Cardiac fibroblast (primary cell): ENCODE measurements at places on chromosomes 2 and 18.

GRCh38 chr18:39529358-39529757, 1963.8 kb upstream of the CELF4 start:
- no peak for DNase-seq

GRCh38 chr2:220068846-220069245, 441.4 kb downstream of the SLC4A3 start:
- no peak for DNase-seq

GRCh38 chr2:100813527-100813926, 6.4 kb upstream of the NPAS2 start:
- peak; percentile 89 for DNase-seq

DNA sequence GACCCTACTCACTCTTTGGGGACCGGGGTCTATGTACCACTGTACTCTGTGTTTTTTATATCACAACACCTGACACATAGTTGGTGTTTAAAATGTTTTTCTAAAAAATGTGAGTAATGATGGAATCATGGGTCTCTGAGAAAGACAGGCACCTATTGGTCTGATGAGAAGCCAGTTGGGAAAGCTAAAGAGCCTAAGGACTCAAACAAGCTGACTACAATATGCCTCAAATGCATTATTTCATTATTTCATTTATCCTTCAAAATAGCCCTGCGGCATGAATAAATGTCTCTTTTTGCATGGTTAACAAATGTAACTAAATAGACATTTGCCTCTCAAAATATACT, 102.9 kb upstream of the SCN1A start:
- no peak for DNase-seq

DNA sequence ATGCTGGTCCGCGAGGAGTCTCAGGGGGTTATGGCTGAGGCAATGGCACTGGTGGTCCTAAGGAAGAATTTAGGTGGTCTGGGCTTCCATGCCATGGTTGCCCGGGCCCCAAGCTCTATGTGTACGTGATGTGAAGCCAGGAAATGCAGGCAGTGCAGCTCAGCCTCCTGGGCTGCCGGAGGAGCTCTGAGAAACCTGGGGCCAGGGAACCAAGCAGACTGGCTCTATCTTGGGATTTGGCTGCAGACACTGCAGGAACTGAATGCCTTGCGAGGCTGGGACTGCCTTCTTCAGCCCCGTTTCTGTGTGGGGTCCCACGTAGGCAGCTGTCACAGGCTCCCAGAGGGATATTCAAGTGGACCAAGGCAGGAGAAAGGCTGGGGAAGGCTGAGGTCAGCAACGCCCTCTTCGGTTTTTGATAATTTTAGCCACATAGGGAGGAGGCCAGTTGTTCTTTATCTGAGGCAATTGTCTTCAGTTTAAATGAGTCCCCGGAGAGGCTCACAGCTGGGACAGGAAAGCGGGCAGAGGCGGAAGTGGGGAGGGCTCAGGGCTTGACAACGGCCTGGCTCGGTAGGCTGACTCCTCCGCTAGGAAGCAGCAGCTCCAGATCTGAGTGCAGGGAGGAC, 77.7 kb downstream of the RHOB start:
- peak; percentile 56 for DNase-seq

DNA sequence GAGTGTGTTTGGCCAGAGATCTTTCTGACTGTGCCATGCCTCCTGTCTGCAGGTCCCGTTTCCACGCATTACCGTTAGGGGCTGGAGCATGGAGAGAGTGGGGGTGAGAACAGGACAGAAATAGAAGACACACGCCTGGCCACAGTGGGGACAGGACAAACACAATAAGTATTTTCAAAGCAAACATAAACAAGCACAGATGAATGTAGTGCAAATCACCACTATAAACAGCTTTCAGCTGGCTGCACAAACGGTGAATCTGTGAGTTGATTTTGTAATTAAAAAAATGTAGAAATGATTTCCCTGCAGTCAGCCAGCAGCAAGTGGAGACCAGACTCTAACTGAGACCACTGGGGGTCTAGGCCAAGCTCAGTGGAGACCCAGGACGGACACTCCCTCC, 6.8 kb downstream of the KCNK3 start:
- no peak for DNase-seq

GRCh38 chr2:69081001-69081580, 68.1 kb downstream of the ANTXR1 start:
- DNase-seq: no peak

GRCh38 chr2:165007161-165007744, 51.9 kb upstream of the SLC38A11 start:
- peak; percentile 12 for DNase-seq

GRCh38 chr18:22109535-22109934, 59.9 kb upstream of the GATA6 start:
- DNase-seq: no peak

- DNase-seq: no peak
Observed at GRCh38 chr2:151758744-151759143, 24.5 kb upstream of the NEB start.

DNA sequence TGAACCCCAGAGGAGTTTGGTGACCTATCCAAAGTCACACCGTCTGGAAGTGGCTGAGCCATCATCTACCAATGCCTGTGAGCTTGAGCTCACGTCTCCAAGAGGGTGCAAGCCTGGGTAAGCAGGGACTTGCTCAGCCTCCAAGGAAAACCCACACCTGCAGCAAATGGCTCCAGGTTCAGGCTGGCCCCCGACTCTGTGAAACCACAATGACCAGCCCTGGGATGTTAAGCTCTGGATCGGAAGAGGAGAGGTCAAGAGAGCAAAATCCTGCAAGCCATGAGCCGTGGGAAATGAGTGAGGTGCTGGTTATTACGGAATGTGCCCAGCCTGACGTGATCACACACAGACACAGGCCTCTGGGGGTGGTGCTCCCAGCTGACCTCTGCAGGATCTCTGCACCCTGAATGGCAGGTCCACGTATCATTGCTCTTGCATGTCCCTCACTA, 94.1 kb upstream of the OTOS start:
- DNase-seq: no peak

GRCh38 chr2:68387408-68388350, 22.6 kb downstream of the PLEK start:
- DNase-seq: no peak

- peak; percentile 83 for DNase-seq
Observed at GRCh38 chr2:191038241-191038725, 24.3 kb upstream of the STAT1 start.

DNA sequence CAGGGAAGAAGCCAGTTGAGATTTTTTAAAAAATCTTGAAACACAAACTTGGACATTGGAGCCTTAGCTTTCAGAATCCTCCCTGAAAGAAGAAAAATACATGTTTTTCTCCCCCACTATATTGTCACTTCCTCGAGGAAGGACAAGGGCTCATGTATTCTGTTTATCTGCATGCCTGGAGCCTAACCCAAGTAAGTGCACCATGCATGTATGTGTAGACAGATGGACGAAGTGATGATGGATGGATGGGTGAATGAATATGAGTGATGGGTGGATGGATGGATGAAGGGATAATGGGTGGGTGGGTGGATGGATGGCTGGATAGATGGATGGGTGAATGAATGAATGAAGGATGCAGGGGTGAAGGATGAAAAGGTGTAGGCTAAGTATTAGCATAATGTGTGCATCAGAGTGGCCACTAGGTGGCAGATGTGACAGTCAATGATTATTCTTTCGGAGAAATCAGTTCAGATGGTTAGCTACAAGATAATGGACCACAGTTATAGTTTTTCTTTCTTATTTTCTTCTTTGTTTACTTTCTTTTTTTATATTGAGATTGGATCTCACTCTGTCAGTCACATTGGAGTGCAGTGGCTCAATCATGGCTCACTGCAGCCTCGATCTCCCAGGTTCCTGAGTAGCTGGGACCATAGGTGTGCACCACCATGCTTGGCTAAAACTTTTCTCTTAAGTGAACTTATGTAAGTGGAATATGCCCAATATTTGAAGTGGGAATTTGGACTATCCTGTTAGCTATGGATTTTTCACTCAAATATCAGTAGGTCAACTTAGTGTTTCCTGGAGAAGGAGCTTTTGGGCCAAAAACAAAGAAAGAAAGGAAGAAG, 18.5 kb upstream of the CCDC93 start:
- peak; percentile 53 for DNase-seq

GRCh38 chr2:173647681-173648311, 293.1 kb downstream of the CDCA7 start:
- peak; percentile 85 for DNase-seq

DNA sequence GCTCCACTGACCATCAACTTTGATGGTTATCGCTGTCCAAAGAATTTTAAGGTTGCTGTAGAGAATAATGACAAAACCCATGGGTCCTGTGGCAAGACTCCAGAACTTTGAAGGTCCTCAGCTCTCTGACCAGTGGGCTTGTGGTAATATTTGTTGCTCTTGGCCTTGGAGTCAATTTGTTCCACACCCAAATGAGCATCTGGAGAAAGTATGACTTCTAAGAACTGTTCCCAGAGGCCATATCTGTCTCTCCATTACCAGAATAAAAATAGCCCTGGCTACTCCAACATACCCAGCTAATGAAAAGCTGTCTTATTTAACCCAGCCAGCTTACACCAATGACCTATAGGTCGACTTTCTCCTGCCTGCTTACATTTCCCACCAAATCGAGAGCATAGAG, 466.4 kb downstream of the MEIS1 start:
- peak; percentile 5 for DNase-seq

GRCh38 chr2:159539701-159540100, 76.6 kb downstream of the BAZ2B start:
- DNase-seq: no peak

DNA sequence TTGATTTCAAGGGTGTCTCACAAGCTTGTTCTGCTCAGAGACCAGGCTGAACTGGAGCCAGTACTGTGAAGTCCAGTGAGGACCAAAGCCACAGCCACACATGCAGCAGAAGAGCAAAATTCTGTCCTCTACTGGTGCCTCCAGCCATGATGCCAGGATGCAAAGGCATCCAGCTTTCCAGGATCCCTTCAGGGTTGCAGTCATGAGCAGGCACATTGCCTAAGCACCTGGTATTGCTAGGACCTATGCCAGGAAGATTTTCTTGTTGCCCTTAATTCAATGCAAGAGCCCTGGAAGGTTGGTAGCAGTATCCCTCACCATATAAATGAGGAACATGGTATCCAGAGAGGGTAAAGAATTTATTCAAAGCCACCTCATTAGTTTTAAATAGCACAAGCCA, 78.9 kb upstream of the CYRIA start:
- no peak for DNase-seq

GRCh38 chr18:63365876-63366212, 1.2 kb downstream of the KDSR start:
- DNase-seq: peak; percentile 17

GRCh38 chr2:217366266-217366895, 506.5 kb upstream of the TNP1 start:
- no peak for DNase-seq

- no peak for DNase-seq
Observed at GRCh38 chr2:174613531-174613930, 15.9 kb upstream of the WIPF1 start.

GRCh38 chr2:195686564-195686963, 29.5 kb downstream of the SLC39A10 start:
- no peak for DNase-seq

GRCh38 chr2:134706587-134707329, 12.0 kb downstream of the TMEM163 start:
- DNase-seq: peak; percentile 28

DNA sequence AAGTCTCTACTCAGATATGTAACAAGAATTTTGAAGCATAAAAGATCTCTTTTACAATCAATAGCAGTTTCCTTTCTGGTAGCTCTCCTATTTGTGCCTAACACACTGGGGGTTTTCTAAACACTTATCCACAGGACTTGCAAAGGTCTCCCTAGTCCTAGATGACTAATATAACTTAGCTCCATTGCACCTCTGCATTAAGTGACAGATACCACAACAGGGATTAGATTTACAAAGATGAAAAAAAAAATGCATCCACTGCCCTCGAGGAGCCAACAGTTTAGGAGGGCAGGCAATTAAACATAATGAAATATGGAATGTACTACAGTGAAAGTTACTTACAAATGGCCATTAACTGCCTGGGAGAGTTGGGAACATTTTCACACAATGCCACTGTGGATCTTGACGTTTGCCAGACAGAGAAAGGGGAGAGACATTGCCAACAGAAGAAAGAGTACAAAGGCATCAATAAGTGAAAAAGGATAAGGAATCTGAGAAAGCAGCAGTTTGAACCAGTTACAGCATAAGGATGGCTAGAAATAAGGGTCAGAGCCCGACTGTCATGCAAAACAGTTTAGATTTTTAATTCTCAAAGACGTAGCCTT, 14.3 kb downstream of the PPP3R1 start:
- no peak for DNase-seq

GRCh38 chr2:152426801-152427200, 91.8 kb downstream of the FMNL2 start:
- peak; percentile 29 for DNase-seq

- DNase-seq: no peak
Observed at GRCh38 chr18:13191031-13191430, 27.5 kb upstream of the LDLRAD4 start.

DNA sequence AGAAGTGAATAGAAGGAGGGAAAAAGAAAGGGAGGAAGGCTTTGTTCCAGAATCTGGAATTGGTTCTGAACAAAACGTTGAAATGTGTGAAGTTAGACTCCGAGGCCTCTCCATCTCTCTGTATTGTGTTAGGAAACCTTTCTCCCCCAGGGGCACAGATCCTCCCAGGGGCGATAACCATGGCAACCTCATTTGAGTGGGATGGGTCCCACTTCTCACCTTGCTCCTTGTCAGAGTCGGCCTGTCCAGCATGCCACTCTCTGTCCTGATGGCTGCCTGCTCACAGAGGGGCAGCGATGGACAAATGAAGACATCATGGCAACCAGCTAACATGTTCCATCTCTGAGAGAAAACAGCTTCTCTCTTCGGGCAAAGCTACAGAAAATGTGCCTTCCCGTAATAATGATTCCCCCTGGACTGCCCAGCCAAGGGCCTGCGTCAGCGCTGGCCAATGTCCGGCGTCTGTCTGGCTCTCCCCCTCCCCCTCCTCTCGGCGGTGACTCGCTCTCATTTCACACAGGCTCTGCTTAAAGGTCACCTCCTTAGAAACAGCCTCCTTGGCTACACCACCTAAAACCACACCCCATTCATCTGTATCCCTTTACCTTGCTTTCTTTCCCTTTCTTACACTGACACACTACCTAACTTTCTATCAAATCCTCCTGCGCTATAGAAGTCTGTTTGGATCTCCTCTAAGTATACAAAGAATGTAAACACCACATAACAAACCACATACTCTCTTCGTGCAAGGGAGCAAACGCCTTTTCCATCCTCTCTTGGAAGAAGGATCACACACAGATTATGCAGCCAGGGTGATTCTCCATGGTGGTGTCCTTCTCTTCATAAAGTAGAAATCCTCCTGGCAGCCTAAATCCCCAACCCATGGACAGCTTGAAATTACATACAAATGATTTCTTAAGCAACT, 32.1 kb upstream of the TTC39C start:
- DNase-seq: peak; percentile 83

DNA sequence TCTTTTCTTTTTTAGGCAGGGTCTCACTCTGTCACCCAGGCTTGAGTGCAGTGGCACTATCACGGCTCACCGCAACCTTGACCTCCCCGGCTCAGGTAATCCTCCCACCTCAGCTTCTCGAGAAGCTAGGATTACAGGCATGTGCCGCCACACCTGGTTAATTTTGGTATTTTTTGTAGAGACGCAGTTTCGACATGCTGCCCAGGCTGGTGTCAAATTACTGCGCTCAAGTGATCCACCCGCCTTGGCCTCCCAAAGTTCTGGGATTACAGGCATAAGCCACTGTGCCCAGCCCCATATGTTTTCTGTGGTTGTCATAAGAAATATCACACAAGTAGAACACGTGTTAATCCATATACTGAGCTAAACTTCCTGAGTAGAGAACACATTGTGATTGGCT, 14.6 kb downstream of the ENOSF1 start:
- no peak for DNase-seq
